ENCODE measurements at places on chromosomes 5 and 9.

- no peak for DNase-seq
Observed at GRCh38 chr9:77293949-77294348, 116.6 kb downstream of the VPS13A start.

GRCh38 chr9:27109621-27110020 lies 596 bp downstream of the TEK start:
- DNase-seq = no peak

GRCh38 chr5:171712616-171713015 lies 73.0 kb upstream of the SMIM23 start:
- no peak for DNase-seq

GRCh38 chr9:116336133-116336862 lies 182.7 kb downstream of the PAPPA start:
- DNase-seq = no peak

DNA sequence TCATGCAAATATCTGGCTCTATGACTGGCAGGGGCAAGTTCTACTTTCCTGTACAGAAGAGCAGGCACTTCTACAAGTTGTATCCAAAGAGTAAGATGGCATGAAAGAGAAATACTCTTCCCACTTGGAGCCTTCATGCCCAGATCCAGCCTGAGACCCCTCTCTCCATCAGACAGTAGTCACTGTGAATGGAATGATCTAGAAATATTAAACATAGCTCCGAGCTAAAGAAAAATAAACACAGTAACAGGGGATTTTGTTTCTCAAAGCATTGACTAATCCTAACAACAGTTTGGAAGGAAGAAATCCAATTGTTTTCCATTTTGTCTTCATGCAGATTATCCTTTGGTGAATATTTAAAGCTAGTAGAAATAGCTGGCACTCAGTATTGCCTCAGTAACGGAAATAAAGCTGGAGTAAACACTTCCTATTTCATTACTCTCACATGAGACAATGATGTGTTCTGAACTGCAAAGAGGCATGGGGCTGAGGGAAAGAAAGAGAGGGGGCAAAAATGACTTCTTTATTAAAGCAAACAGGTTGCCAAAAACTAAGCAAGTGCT lies 100.0 kb downstream of the SEMA5A start:
- DNase-seq = peak; percentile 10

- peak; percentile 19 for DNase-seq
Observed at GRCh38 chr9:133788819-133789717, 50.9 kb upstream of the SARDH start.

DNA sequence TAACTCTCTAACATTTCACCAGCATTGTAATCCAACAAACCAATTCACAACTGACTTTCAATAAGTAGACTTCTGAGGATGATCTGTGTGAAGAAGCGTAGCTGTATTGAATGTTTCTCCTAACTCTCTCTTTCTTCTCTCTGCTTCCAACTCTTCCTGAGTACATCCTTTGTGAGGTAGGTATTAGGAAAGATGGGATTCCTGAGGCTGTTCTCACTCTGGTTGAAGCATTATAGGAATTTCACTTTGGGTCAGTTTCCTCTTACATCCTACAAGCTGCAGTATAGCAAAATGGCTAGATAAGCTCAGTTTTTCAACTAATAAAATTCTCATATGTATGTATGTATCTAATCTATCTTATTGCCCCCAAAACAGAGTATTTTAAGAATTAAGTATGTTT lies 702.8 kb downstream of the CETN3 start:
- DNase-seq = no peak

DNA sequence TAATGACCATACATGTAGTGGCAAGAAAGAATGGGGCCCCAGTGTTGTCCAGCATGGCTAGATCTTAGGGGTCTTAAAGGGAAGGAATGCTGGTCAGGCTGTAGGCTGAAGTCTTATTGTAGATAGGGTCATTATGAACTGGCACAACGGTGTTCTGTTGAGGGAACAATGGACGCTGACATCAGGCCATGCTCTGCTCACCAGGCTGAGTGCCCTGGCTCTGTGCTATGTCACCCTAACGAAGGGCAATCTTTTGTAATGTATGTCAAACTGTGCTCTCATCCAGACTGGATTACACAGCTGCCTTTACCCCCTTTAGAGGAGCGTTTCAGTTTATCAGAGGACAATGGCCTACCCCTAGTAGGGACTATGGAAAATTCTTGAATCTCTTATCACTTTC lies 14.6 kb upstream of the ZNF608 start:
- DNase-seq = no peak

GRCh38 chr5:9194509-9194908 lies 351.4 kb downstream of the SEMA5A start:
- no peak for DNase-seq

DNA sequence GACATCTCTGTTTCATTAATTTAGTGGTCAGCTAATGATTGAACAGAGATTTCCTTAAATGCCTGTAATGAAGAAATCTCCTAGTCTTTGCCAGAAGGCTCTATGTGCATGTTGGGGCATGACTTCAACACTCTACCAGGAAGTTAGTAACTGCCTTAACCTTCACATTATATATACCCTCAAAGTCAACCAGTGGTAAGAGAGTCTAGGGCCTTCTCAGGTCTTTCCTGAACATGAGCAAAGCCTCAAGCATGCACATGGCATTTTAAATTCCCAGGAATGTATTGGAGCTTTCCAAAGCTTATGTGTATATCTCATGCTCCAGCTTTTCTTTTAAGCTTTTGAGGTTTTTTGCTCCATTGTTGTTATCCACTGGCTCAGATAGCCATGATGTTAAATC lies 388.3 kb downstream of the ARRDC3 start:
- DNase-seq = no peak

- DNase-seq = no peak
Observed at GRCh38 chr5:18380729-18381362, 746.6 kb downstream of the TAF11L14 start.

Data from suppressor macrophage treated with lipopolysaccharide for 4 hours (primary cell).